ENCODE measurements at places on chromosomes 7 and 10.
A peak's percentile ranks its signal among the peaks of the same experiment; 100 is the strongest.

DNA sequence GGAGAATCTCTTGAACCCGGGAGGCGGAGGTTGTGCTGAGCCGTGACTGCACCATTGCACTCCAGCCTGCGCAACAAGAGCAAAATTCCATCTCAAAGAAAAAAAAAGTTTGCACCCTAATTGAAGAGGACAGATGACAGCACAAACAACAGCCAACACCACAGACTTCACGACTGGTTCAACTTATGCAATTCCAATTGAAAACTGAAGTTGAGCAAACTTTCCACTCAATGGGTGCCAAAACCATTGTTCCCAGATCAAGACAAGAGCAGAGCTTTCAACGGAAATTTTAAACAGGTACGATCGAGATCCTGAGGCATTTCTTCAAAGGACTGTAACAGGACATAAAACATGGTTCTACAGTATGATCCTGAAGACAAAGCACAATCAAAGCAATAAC, 149.7 kb downstream of the KMT2E start:
- DNase-seq: no peak

DNA sequence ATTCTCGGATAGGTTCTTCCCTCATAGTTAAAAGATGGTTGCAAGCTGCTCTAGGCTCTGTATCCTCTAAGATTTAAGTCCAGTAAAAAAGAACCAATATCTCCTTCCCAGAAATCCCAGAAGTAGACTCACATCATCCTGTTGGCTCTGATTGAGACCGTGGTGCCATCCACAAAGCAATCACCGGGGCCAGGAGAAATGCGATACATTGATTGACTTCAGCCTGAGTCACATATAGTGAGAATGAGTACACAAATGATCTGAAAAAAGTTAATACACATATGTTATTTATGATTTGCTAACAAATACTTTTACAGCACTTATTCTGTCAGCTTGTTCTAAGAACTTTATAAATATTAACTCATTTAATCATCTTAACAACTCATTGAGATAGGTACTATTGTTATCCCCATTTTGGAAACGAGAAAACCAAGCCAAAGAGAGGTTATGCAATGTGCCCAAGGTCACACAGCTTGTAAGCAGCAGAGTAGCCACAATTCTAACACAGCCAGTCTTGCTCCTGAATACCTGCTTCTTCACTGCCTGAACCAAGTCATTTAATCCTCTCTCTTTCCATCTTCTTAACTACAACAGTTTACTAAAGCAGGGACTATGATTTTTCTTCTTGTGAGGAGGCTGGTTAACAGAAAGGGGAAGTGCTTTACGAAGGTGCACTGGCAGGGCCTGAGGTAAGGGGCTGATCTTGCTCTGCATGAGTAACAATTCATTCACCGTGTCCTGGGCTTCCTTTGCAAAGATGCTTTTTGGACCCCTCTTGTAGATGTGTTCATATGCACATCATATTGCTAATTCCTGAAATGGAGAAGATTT, 177.0 kb downstream of the REEP3 start:
- no peak for DNase-seq

DNA sequence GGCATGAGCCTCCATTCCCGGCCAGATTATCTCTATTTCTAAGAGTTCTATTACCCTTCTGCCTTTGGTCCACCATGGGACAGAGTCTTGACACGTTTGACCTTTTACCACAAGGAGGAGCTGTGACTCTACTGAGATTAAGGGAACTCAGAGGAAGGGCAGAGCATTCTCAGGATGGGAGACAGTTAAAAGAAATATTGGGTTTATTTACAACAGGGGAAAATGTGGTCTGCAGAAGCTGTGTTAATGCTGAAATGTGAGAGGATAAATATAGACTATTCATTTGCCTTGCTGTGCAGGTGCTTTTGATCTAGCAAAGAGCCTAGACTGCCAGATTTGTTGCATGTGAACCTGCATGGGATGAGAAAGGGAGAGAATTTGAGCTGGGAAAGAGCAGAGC, 45.8 kb upstream of the PRSS58 start:
- no peak for DNase-seq

GRCh38 chr10:124652701-124653100, 91.5 kb downstream of the FAM53B start:
- no peak for DNase-seq

- DNase-seq: no peak
These were observed 19.5 kb downstream of the GLI3 start for GRCh38 chr7:42217548-42217947.

DNA sequence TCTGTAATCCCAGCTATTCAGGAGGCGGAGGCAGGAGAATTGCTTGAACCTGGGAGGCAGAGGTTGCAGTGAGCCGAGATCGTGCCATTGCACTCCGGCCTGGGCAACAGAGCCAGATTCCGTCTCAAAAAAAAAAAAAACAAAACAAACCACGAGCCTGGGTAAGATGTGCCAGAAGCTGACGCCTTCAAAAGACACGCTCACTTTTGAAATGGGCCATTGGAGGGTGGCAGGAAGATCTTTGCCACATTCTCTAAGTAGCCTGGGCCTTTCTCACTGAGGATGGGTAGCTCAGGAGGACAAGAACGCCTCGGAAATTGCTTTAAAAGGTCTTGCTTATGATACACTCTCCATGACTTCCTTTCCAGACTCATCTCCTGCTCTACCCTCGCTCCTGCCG, 172.7 kb downstream of the SH3PXD2A start:
- no peak for DNase-seq

DNA sequence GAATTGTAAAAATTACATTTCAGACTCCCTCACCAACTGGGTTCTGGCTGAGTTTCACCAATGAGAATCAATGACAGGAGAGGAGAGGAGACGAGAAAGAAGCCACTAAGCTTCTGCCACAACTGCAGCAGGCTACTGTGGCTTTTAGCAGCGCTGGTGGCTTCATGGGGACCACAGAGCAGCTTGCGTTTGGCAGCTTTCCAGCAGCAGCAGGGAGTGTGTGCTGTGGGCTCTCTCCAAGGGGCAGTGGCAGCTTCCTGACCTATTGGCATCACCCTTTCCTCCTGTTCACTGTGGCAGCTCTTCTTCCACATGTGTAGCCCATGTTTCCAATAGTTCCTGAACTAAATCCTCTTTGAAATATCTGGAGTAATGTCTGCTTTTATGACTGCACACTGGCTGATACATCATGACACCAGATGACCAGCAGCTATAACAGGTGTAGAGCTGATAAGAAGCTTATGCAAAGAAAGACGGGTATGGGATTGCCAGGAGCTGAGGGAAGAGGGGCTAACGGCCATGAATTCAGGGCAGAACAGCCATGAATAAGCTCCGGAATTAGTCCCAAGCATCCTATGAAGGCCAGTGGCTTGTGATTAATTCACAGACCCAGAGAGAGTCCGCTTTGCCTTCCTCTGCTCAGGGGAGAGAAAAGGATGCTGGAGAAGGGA, 46.8 kb downstream of the KCNH2 start:
- peak; percentile 30 for DNase-seq

- no peak for DNase-seq
These were observed 109.3 kb downstream of the SORBS1 start for GRCh38 chr10:95451568-95452524.

DNA sequence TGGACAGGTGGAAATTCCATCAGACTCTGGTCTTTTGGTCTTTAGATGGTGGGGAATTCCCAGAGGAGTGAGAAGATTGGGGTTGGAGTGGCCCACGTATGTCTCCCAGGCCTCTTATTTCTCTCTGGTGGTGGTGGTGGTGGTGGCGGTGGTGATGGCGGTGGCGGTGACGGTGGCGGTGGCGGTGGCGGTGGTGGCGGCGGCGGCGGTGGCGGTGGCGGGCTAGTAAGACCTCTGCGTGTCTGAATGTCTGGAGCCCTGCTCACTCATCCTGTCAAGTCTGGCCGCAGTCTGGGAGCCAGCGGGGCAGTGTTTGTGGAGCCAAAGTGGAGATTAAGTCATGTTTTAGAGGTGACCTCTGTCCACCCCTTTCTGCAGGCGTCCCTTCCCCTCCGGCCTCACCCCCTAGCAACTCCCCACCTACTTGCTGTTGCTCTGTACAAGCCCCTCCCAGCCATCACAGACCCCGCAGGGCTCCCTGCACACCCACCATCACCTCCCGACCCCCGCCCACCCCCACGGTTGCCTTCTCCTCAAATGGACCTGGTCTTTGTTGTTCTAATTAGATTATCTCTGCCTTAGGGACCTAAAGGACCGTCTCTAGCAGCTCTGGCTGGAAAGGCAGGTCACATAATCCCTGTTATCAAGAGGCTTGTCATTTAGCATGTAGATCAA, 165.0 kb upstream of the TBX20 start:
- no peak for DNase-seq

DNA sequence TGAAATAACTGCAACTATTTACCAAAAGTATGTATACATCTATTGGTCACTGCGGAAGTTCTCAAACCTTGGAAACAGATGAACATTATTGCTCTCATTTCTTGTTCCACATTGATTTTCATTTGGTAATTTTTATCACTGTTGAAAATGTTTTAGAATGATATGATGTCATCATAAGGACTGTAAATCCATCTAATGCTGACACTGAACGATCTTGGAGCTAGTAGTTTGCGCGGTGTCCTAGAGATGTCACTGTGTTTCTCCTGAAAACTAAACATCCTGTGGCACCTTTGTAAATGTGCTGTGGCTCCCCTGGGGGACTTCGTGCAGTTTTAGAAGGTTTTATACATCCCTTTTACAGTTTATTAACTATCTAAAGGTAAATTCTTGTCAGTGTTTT, 73.5 kb downstream of the DNAJB9 start:
- no peak for DNase-seq

DNA sequence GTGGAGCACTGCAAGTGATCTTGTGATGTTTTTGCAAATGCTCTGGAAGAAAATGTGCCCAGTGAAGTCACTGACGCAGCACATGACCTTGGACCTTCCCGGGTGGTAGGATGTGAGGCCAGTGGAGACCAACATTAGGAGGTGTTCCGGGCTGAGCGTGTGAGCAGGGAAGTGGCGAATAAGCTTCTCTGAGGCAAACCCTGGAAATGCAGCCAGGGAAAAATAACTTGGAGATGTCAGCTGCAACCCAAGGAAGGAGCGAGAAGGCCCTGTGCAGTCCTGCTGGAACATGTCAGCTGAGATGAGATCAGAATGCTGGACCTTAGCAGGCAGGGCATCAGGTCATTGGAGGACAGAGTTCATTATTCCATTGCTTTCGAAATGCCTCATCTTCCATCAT, 18.6 kb upstream of the SDK1 start:
- DNase-seq: no peak

DNA sequence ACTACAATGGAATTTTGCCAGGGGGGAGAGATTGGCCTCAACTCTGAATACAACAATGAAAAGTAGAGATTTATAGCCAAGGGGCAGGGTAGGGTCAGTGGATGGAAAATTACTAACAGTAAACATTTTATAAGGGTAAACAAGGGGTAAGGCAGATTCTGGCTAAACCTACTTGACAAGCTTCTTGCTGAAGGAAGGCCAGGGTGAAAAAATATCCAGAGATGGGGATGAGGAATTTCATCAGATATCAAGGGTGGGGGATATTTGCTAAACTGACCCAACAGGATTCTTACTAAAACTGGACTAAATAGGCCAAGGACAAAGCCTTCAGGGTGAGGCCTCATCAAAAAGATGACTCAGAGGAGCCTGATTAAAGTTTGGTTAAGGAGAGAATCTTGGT, 156.3 kb downstream of the RTKN2 start:
- DNase-seq: no peak

- no peak for DNase-seq
These were observed 1.5 kb upstream of the MEST start for GRCh38 chr7:130490311-130490791.

GRCh38 chr10:6019010-6019782, 41.9 kb upstream of the IL15RA start:
- DNase-seq: no peak

DNA sequence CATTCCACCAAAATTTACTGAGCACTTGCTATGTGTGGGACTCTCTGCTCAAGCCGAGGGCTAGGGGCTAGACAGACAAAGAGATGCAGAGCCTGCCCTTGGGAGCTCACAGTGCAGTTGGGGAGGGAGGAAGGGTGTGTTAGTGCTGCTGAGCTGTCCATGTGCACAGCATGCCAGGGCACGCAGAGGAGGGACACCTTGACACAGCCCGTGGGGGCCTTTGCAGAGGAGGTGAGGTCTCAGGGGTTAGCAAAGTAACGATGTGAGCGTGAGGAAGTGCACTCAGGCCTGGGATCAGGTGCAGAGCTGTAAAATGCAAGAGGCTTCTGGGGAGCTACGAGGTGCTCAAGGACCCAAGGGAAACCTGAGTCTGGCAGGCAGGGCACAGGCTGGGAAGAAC, 16.3 kb downstream of the PRKCQ start:
- no peak for DNase-seq
